NCI-H748 treated with DMSO at 0.1 percent for 48 hours (cell line): ENCODE measurements at places on chromosomes 11 and 22.

DNA sequence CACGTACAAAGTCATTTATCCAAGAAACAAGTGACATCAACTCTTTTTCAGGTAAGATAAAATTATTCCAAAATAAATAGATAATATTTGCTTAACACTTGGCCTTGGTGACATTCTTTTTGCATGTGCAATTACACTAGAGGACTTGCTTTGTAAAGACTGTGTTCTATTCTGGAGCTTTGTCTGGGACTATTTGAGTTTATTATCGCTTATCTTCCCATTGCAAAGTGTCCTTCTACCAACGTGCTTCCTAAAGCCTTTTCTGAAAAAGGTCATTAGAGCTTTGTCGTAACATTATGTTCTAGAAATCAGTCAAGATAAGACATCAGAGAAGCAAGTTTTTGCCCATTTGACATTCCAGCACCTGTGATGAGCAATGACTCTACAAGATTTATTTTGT lies 78.3 kb upstream of the MYO18B start:
- DNase-seq = no peak

GRCh38 chr11:104522650-104523049 lies 358.7 kb upstream of the PDGFD start:
- no peak for DNase-seq

GRCh38 chr22:33023153-33023827 lies 34.9 kb downstream of the SYN3 start:
- no peak for DNase-seq

- peak; percentile 36 for DNase-seq
Observed at GRCh38 chr11:120324932-120325810, at the start of gene TLCD5. TSS of gene TLCD5 (plus strand) at chr11:120325299. CDS start at chr11:120327442, 2,143 bp downstream.

- DNase-seq = no peak
Observed at GRCh38 chr11:121567995-121568394, 115.2 kb upstream of the SORL1-AS1 start.

GRCh38 chr11:94433049-94433448 lies 31.8 kb upstream of the GPR83 start:
- DNase-seq = no peak

DNA sequence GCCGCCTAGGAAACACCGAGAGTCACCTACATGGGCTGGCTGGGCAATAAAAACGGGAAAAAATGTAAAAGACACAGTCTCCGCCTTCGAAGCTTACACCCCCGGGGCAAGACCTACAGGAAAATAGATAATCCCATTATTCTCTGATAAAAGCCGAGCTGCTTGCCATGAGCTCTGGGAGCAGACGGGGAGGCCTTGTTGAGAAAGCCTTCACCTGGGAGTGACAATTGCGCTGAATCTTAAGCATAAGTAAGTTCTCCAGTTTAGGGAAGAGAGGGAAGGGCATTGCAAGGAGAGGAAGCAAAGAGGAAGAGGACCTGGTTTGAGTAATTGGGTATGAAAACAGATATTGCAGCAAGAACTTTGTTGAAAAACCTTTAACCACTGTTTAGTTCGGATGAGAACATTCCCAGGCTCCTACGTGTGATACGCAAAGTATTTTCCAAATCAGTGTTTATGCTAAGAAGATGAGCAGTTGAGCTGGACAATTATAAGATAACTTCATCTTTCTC lies 813 bp upstream of the BTBD10 start:
- DNase-seq = no peak

GRCh38 chr22:44337678-44338004 lies 24.9 kb upstream of the SHISAL1 start:
- DNase-seq = no peak

GRCh38 chr22:46795845-46796565 lies 33.6 kb downstream of the TBC1D22A start:
- DNase-seq = no peak

GRCh38 chr22:40791241-40791640 lies 27.9 kb downstream of the SLC25A17 start:
- no peak for DNase-seq

DNA sequence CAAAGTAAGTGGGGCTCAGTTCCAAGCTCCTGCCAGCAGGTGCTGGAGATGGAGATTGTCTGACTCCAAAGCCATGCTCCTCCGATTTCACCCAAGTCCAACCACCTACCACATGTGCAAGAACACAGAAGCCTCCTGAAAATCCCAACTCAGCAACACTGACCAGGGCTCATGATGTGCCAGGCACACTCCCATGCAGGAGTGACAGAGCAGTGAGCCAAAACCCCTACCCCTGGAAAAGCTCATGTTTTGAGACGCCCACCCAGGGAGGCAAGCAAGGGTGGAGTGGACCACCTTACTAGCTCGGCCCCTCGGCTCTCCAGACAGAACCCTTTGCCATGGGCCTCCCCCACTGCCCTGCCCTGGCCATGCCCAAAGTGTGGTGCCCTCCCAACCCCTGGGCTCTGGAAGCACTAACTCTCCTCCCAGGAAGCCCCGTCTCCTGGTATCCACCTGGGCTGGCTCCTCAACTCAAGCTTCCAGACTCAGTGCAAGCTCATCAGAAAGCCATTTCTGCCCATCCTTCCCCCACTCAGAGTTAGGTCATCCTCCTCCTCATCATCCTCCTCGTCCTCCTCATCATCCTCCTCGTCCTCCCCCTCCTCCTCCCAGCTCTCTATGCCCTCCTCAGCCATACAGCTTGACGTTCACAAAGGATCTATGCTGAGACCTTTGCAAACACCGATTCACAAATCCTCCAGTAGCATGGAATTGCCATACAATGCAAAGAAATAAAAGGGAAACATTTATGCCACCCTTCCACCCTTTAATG lies 154.9 kb downstream of the MPPED1 start:
- no peak for DNase-seq

DNA sequence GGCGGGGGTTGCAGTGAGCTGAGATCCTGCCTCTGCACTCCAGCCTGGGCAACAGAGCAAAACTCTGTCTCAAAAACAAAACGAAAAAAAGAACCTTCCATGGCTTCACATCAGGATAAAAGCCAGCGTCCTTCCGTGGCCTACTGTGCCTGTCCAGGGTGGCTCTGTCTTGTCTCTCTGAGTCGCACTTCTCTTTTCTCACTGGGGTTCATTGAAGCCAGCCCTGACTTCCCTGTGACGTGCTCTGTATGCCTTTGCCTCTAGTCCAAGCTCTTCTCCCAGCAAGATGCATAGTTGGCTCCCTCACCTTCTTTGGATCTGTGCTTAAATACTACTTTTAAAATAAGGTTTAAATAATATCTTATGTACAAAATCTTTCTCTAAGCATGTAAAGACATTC lies 11.6 kb downstream of the ATXN10 start:
- DNase-seq = no peak

- DNase-seq = peak; percentile 91
Observed at GRCh38 chr11:20671856-20672546, 2.6 kb downstream of the NELL1 start.

GRCh38 chr22:45704648-45705047 lies 33.0 kb downstream of the ATXN10 start:
- DNase-seq = no peak

DNA sequence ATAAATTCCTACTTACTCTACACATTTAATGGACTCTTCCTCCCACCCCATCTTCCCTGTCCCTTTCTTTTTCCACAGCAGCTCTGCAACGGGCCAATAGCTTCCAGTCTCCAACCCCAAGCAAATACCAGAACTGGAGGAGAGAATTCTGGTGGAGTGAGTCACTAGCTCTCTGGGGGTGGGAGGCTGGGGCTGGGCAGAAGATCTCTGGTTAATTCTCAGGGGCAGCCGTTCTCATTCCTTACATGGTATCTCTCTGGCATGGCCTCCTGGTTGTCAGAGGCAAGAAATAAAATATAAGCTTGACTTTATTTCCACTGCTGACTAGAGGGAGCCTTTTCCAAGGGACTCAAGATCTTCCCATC lies 90.4 kb upstream of the PARVA start:
- no peak for DNase-seq

DNA sequence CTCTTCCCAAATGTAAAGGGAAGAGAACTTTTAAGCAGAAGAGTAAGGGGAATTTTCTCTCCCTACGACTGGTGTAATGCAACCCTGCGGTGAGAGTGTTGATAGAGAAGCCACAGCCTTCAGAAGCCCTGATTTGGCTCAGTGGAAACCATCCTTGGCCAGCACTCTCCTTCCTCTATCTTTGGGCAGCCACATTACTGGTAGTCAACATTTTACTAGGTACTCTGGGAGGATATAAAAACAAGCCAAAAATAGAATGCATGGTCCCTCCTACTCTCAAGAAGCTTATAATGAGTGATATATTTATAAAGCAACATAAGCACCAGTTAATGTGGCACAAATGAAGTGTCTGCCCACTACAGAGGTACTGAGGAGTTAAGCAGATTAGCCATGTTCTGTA lies 201.8 kb upstream of the NCAM1 start:
- no peak for DNase-seq

GRCh38 chr11:117185736-117186430 lies 7.3 kb downstream of the SIDT2 start:
- DNase-seq = no peak

DNA sequence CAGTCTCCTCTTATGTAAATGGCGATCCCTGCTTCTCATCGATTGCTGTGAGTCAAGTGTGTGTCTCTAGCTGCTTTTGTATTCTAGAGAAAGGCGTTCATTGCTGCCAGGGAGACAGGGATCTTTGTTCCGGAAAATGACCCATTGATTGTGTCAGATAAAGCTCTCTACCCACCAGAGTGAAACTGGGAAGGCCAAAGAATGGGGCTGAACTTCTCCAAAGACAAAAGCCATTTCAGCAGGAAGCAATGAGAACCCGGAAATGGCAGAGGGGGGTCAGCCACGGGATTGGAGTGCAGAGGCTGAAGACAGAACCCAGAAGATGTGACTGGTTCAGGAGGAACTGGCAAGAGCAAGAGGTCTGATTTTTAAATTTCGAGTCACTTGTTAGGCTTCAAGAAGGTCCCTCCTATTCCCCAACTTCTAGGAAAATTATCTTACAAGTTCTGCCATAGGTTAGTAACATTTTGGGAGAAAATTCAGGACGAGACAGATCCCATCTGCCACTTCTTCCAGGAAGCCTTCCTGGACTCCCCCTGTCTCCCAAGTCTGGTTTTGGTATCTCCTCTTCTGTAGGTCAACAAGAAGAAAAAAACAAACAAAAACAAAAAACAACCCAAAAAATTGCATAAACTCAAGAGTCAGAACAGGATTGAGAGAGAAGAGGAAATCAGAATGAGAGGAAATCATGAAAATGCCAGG lies 110.6 kb downstream of the NECTIN1 start:
- DNase-seq = no peak

DNA sequence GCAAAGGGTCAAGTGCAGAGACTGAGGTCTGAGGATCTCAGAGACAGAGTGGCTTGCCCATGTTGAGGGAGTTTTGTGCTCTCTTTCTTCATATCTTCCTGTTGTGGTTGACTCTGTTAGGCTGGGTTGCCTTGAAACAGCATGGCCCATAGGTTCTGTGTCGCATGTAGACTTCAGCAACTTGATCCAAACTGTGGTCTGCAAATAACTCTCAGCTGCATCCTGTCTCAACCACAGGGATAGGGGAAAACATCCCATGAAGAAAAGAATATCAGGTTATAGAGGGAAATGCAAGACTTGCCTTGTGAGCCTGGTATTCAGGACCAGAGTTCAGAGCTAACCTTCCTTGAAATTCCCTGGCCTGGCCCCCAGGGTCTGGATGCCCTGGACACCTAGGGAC lies 69.4 kb downstream of the FLI1 start:
- no peak for DNase-seq

DNA sequence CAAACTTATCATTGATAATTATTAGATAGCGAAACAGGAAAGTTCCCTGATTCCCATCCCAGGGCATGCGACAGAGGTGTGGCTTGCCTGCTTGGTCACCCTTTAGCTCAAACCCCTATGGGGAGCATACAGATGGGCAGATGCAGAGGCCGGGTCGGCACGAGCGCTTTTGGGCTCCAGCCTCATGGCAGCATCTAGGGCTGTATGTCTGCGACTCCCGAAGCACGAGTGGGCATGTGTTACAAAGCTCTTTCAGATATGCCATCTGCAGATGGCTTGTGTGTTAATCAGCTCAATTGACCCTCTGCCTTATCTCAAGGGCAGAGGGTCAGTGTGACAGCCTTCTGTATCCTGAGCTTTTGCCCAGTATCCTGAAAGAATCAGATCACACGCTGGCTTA lies 2069.3 kb upstream of the RAG2 start:
- DNase-seq = no peak

DNA sequence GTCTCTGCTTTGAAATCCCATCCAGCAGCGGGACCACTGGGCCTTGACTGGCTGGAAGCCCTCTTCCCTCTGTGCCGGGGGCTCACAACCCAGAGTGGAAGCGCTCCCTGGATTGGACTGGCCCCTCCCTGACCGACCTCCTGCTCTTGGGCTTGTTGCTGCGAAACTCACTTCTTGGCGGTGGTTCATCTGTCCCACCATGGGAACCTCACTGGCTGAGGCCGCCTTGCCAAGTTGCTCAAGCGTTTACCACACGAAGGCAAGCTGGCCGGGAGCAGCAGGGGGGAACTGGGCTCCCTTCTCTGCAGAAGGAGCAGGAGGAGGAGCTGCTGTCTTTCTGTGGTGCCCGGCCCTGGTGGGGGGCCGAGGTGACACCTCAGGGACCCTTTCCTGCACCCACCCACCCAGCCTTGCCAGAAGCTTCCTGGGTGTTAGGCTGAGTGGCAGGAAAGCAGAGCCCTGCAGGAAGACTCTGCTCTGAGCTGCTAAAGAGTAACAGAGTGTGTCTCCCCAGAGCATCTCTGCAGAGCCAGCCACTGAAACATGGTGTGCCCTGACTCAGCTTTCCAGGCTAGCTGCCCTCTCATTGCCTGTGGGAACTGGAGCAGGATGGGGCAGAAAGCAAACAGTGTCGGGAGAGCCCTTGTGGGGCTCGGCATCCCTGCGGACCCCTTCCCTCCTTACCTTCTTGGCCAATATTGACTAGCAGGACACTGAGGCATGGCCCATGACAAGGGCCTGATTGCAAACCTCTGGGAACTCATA lies 88.5 kb upstream of the ALX4 start:
- no peak for DNase-seq

DNA sequence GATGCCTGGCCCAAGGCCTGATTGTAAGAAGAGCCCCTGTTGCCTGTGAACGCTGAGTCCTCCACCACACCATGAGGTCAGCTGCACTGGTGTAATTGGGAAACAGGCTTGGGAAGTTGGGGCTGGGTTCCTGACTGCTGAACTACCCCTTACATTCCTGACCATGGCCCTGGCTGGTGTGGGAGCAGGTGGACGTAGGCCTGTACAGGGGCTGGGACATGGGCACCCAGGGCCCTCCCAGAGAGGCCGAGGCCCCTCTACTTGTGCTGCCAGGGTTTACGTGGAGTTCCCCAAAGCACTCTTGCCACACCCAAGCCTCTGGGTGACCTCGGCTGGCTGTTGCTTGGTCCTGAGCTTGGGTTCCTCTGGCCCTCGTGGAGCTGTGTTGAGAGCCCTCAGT lies 5.4 kb downstream of the RELT start:
- DNase-seq = no peak

DNA sequence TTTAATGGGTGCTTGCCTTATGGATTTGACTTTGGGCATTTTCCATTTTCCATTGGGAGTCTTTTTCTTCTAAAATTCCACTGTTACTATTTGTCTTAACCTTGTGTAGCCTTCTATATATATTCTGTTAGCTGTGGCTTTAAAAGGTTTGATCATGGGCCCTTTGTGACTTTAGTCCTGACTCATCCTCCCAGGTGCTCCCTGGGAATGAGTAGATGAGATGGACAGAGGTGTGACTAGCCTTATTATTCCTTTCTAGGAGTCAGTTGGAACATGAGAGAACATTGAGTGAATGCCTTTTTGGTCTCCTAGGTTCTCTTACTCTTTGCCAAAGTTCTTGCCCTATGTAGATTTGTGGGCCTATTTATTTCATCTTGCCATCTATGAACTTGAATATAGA lies 39.0 kb downstream of the DDX10 start:
- no peak for DNase-seq
